ENCODE measurements at places on chromosomes 2 and 18.

DNA sequence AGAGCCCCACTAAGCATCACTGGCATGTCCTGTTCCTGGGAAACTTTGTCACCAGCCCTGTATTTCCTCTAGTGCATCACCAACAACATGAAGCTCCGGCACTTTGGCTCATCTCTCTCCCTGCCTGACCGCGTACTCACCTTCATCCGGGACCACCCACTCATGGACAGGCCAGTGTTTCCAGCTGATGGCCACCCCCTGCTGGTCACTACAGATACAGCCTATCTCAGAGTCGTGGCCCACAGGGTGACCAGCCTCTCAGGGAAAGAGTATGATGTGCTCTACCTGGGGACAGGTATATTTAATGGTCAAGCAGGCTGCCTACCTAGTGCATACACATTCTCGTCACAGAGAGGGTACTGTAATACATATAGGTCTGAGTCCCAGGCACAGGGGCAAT lies 21.0 kb downstream of the SEMA4F start:
- DNase-seq, result no peak

- DNase-seq, result peak; percentile 62
Observed at GRCh38 chr18:75211953-75212750, 1.6 kb downstream of the TSHZ1 start.

- no peak for DNase-seq
Observed at GRCh38 chr18:79698668-79699335, 19.2 kb downstream of the CTDP1 start.

DNA sequence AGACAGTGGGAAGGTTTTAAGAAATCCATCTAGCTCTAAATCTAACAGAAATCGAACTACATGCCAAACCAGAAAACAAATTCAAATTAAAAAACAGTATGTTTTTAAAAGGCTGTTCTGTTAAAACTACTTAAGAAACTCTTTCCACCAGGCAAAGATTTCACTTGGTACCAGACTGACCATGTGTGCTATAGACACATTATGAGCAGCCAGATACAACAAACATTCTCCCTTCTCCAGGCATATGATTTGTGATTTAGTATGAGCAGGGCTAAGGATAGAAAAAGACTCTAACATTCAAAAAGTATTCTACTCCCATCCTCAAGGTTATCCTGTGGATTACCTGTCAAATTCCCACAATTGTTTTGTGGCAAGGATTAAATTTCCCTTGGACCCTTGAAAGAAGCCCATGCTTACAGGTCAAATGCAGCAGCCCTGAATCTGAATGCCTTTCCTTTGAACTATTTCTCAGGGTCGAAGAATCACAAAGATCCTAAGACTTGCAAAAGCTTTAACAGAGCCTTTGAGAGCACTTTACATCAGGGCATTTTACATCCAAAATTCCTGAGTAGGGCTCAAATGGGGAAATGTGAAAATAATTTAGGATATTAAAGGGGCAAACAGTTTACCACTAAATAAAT lies 42.5 kb upstream of the TTC32 start:
- DNase-seq, result no peak

DNA sequence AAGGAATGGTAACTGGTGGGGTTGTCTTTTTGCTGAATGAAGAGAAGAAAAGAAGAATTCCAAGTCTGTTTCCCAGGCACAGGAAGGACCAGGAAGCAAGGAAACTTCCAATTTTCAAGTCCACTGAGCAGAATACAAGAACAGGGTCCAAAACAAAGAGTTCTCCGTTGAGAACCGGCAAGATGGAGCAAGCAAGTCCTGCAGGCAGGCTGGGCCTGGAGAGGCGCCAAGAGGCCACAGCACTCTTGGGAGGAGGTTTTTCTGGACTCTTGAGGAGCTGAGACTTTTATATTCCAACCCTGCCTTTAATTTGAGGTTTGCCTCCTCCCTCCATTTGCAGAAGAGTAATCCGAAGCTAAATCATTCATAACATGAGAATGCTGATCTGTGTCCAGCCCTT lies 224.5 kb downstream of the IKZF2 start:
- DNase-seq, result peak; percentile 8

DNA sequence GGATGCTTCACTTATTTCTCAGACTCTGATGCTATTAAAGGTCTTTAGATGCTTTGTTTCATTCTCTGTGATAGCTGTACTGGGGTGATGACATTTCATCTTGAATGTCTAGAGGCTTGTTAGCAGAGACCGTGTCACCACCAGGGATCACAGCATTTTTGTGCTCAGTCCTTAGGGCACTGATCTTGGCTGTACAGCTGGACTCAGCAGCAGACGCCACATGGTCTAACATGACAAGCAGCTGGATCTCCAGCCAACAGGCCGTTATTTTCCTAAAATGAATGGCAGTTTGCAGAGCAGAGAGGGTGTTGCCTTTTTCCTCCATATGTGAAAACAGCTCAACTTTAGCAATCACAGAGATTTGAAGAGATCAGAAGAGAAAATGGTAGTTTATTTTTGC lies 491.8 kb downstream of the CDH2 start:
- DNase-seq, result no peak

DNA sequence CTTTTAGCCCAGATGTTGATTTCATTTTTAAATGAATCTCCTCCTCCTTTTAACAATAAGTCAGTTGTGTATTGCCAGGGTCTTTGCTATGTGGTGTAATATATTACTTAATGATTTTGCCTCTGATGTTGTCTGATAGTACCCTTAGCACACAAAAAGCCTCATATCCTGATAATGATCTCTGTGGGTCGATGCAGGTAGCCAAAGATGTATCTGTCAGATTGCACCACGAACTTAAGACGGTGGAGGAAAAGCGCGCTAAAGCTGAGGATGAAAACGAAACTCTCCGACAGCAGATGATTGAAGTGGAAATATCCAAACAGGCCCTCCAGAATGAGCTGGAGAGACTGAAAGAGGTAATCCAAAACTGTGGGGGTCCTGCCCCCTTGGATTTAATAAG lies 14.8 kb downstream of the MTCL1 start:
- DNase-seq, result no peak

- no peak for DNase-seq
Observed at GRCh38 chr2:100670232-100670631, 107.4 kb downstream of the PDCL3 start.

GRCh38 chr2:203016716-203017115 lies 2.0 kb downstream of the NBEAL1 start:
- no peak for DNase-seq

DNA sequence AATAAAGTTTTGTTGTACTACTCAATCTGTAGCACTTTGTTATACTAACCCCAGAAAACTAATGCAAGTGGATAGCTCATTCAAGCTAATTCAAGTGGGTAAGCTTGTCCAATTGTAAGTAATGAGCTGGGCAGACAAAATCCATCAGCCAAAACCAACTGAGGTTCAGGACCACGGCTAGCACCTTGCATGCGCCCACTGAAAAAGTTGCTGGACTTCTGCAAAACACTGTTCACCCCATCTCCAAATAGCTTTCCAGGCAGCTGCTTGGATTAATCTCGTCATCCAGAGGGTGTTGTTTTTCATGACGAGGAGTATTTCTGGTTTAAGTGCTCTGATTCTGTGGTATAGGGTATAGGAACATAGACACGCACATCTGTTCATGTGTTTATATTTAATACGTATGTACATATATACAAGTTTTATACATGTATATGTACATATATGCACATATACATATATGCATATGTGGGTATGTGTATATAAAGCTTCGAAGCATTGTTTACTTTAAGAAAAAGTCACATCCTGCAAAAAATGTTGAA lies 307.5 kb downstream of the GALR1 start:
- no peak for DNase-seq

- no peak for DNase-seq
Observed at GRCh38 chr2:74419345-74419744, 2.1 kb downstream of the C2orf81 start.

GRCh38 chr2:25254961-25255360 lies 86.6 kb upstream of the POMC start:
- DNase-seq, result no peak
